ENCODE measurements at places on chromosomes 12 and 14.

DNA sequence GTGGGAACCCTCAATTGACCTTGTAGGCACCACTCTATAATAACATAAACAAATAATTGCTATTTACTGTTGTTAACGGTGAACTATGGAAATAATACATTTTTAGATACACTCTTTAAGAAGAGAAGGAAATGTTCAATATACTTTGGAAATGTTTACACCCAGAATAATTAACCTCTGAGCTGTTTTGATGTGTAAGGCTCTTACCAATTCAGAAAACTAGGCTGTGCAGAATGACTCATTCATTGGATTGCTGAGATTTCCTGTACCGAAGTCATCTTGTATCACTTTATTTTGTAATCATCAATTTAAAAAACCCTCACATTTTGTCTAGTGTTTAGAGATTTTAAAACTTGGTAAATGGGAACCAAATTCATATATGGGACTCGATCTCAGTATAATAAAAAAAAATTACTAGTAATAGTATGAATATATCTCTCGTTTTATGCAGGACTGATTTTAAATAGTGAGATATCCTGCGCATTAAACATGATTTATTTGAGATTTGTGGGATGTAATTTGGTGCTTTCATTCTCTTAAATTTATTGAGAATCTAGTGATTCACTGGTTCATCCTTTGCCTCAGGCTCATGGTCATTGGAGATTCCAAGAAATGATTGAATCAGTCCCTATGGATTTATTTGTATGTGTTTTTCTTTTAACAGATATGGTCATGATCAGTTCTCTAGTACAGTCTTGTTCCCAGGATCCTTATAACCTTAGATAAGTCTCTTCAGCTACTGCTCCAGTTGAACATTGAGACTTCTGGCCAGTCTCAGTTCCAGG, 3.9 kb downstream of the SAMD4A start:
- DNase-seq = no peak

GRCh38 chr14:96711559-96712267, 85.5 kb upstream of the VRK1 start:
- peak; percentile 22 for DNase-seq

GRCh38 chr14:33509454-33509853, 441.4 kb downstream of the EGLN3 start:
- DNase-seq = no peak

- DNase-seq = no peak
Observed at GRCh38 chr14:90583427-90583826, 186.6 kb downstream of the CALM1 start.

- DNase-seq = no peak
Observed at GRCh38 chr14:74501135-74501614, 7.6 kb downstream of the ISCA2 start.

- no peak for DNase-seq
Observed at GRCh38 chr12:45458238-45458637, 242.3 kb downstream of the ANO6 start.

- DNase-seq = no peak
Observed at GRCh38 chr14:99968941-99969340, 96.3 kb upstream of the EVL start.

GRCh38 chr12:12331896-12332295, 18.1 kb downstream of the MANSC1 start:
- no peak for DNase-seq

DNA sequence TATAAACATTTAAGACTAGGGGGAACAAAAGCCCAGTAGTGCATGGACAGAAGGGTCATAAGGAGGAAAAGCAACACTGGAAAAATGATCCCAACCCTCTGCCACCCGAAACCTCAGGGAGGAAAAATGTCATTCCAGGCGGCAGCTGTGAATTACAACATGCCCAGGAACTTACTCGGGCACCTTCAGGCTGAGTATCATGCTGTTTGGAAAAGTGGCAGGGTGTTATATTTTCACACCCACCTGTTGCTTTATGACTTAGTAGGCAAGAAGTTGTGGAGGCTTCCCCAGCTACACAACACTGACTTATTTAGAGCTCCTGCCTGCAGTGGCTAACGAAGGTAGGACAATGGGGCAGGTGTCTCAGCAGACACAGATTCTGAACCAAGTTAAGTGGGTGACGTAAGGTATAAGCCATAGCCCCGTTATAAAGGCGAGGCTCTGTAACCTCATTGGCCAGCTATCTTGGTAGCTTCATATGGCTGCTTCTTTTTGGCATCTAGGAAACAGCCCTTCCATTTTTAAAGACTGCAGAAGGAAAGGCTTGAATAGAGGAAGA, 96.1 kb upstream of the IFNG-AS1 start:
- no peak for DNase-seq

- DNase-seq = no peak
Observed at GRCh38 chr12:94868161-94868560, 135.3 kb downstream of the NDUFA12 start.

DNA sequence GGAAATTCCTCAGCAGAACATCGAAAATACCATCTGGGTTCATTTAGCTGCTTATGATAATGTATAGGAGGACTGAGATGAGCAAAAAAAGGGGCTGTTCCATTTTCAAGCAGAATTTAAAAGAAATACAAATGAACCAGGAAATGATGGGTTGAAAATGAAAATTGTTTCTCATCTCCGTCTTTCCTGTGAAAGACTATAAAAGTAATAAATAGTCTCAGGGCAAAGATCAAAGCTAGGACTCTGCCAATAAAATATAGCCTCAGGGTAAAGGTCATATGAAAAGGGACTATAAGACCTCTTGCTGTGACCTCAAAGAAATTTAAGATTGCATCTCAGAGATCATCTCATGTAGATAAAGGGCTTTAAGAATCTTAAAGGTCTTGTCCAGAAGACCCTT, 478.0 kb downstream of the BTG1 start:
- no peak for DNase-seq
